ENCODE measurements at places on chromosomes 1 and 21.
A peak's percentile ranks its signal among the peaks of the same experiment; 100 is the strongest.

DNA sequence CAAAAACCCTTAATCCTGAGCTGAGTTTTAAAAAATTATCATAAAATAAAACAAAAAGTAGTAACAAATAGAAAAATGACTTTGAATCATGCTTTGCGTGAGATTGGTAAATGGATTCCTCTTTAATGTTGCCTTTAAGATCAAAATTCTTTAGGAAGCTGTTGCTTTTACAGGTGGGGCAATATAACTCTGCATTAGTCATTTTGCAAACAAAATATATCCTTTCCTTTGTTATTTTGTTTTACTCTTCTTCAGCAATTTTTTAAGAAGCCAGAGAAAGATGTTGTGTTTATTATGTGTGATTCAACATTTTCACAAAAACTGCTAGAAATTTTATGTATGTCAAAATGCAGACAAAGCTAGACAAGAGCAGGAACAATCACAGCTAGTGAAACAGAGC, 50.0 kb downstream of the MARK1 start:
- DNase-seq: no peak

GRCh38 chr1:94729267-94729666, 90.9 kb upstream of the SLC44A3 start:
- no peak for DNase-seq

- DNase-seq: no peak
Measured at GRCh38 chr1:83024251-83024767, 974.6 kb downstream of the TTLL7 start.

DNA sequence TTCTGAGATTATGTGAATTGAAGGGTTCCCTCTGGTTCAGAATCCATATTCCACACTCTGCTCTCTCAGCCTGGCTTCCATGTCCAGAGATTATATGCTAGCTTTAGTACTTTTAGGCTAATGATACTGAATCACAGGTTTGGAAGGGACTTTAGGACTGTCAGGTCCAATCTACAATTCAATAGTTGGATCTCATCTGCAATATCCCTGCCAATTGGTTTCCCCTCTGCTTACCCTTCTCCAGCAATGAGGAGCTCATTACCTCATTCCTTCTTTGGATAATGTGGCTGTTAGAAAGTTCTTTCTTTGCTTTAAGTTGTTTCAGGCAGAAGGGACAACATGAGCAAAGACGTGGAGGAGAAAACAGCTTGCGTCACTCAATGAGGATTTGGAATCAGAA, 245.3 kb downstream of the PLPP3 start:
- DNase-seq: no peak

DNA sequence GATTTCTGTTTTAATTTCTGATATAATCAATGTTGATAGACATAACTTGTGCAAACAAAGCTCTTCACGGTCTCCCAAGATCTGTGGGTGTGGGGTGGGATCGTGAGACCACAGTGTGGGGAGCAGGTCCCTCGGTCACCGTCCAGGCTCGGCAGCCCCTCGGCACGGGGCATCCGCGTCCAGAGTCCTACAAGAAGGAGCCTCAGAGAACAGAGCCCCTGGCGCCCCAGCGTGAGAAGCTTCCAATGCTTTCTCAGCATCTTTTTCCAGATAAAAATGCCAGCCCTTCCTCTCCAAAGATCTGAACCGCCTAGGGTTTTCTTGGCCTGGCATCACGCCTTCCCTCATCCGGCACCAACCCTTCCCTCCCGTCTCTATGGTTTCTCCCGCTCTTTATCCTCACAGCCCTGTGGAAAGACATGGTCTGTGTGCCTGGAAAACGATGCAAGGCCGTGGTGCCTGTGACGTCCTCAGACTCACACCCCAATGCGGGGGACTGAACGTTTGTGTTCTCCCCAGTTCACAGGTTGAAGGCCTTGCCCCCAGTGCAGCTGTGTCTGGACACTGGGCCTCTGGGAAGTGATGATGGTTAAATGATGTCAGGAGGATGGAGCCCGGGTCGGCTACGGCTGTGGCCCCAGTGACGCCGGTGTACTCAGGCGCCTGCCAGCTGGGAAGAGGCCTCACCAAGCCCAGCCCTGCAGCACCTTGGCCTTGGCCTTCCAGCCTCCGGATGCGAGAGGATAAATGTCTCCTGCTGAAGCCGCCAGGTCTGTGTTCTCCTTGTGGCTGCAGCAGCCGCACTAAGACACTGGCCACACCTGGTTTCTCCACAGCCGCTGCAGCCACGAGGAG, 45.9 kb upstream of the COL6A2 start:
- no peak for DNase-seq

DNA sequence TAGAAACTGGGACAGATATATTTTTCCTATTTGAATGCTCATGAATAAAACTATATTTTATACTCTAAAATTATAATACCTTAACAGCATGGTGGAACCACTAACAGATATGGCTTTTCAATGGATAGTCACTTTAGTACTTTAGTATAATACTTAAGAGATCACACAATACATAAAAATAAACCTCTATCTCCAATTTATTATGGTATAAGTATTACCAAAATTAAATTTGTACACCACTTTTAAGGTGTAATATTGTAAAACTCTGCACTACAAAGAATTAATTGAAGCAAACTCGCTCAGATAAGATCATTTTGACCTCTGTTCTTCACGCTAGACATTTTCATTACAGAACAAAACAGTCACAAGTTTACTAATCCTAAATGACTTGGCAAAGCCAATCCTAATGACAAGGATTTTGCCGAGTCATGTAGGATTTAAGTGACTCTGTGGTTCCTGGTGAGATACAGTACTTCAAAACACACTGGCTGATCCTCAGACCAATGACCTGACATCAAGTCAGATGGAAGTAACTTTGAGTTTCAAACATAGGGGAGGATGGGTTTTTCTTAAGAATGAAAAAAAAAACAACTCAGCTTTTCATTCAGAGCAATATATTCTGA, 200.6 kb downstream of the SMYD3 start:
- DNase-seq: no peak

GRCh38 chr1:119882132-119883049, 13.9 kb downstream of the ADAM30 start:
- DNase-seq: no peak

DNA sequence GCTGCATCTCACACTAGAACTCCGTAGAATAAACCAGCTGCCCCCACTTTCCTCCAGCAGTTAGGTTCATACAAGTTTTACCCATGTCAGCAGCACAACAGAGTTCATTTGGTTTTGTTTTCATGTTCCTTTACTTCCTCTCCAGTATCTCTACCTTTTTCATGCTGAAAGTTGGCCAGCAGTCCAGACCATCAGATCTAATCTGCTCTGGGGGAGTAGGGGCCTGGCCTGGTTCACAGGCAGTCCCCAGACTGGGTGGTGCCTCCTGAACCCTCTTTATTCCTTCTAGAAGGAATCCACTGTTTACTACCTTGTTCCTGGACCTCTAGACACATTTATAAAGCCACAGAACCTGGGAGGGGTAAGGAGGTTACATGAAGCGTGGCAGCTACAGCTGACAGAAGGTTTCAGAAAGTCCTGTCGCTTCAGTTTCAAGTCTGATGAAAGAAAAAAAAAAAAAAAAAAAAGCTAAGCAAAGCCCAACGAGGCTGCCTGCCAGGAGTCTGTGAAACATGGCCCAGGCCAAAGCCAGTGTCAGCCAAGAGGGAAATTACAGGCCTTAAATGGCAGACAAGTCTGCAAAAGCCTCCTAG, 184.6 kb upstream of the JUN start:
- peak; percentile 91 for DNase-seq

- no peak for DNase-seq
Measured at GRCh38 chr1:84757301-84757700, 67.0 kb upstream of the SSX2IP start.

GRCh38 chr1:246032984-246033383, 474.1 kb downstream of the SMYD3 start:
- no peak for DNase-seq

- DNase-seq: peak; percentile 47
Measured at GRCh38 chr1:41282679-41283317, 40.7 kb upstream of the SCMH1 start.

DNA sequence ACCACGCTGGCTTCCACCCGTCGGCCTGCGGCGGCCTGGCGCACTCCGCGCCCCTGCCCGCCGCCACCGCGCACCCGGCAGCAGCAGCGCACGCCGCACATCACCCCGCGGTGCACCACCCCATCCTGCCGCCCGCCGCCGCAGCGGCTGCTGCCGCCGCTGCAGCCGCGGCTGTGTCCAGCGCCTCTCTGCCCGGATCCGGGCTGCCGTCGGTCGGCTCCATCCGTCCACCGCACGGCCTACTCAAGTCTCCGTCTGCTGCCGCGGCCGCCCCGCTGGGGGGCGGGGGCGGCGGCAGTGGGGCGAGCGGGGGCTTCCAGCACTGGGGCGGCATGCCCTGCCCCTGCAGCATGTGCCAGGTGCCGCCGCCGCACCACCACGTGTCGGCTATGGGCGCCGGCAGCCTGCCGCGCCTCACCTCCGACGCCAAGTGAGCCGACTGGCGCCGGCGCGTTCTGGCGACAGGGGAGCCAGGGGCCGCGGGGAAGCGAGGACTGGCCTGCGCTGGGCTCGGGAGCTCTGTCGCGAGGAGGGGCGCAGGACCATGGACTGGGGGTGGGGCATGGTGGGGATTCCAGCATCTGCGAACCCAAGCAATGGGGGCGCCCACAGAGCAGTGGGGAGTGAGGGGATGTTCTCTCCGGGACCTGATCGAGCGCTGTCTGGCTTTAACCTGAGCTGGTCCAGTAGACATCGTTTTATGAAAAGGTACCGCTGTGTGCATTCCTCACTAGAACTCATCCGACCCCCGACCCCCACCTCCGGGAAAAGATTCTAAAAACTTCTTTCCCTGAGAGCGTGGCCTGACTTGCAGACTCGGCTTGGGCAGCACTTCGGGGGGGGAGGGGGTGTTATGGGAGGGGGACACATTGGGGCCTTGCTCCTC, 1.9 kb downstream of the OLIG2 start:
- DNase-seq: no peak

DNA sequence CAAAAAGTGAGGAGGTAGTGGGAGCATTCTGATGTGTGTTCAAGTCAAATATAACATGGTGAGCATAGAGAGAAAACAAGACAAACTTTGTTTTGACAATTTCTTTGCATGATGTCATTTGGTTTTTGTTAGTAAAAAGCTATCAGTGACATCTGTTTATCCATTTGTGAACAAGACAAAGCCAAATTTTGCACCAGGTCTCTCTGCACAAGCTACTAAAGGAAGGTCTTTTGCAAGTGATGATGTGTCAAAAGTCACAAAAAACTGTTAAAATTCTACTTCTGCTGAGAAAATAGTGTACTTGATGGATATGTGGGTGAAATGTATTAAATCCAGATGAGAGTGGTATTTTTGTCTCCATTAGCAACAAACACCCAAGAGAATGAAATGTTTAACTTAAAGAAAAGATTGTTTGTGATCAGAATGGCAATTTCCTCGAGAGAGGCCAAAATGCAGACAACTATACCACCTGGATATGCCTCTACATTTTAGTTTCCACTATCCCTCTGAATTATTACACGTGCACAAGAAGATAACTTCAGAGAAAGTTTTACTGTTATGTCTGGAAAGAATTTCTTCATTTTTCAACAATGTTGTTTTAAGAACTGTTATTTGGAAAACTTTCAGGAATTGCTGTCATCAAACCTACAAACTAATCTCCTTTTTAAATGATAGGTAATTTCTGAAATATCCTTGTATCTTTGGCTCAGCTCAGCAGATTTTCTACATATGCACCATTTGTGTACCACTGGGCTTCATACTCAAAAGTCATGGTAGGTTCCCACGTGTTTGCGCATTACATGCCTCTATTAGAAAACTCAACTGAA, 807.4 kb upstream of the ADGRL2 start:
- no peak for DNase-seq

GRCh38 chr1:144101397-144102045, 129.7 kb upstream of the FAM72C start:
- DNase-seq: peak; percentile 3

GRCh38 chr1:93344886-93345632, 648 bp upstream of the DR1 start:
- no peak for DNase-seq

GRCh38 chr1:216178281-216178680, 245.0 kb downstream of the USH2A start:
- no peak for DNase-seq

- DNase-seq: no peak
Measured at GRCh38 chr1:43949678-43950077, 2.9 kb downstream of the IPO13 start.

DNA sequence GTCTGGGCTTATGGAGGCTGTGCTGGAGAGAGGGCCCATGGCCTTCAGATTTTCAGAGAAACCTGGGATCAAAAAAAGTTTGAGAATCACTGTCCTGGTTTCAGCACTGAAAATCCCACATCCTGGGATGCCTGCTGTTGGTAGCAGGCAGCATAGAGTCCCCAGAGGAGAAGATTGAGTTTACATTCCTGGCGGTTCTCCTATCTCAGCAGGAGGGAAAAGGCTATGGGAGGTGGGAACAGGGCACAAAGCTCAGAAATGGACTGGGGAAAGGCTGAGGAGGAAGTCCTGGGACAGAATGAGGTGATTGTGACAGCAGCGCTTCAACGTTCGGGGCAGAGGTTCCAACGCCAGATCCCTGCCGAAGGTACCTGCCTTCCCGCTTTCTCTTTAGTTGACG, 103.4 kb downstream of the ETS2 start:
- no peak for DNase-seq

DNA sequence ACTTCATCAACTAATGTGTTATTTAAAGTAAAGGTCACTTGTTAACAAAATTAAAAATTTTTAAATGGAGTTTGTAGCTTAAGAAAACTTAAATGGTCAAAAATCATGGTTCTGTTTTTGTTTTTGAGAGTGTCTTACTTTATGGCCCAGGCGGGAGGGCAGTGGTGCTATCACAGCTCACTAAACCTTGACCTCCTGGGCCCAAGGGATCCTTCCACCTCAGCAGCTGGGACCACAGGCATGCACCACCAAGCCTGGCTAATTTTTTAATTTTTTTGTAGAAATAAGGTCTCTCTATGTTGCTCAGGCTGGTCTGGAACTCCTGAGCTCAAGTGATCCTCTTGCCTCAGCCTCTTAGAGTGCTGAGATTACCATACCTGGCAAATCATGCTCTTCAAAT, 111.4 kb downstream of the MAST2 start:
- no peak for DNase-seq

DNA sequence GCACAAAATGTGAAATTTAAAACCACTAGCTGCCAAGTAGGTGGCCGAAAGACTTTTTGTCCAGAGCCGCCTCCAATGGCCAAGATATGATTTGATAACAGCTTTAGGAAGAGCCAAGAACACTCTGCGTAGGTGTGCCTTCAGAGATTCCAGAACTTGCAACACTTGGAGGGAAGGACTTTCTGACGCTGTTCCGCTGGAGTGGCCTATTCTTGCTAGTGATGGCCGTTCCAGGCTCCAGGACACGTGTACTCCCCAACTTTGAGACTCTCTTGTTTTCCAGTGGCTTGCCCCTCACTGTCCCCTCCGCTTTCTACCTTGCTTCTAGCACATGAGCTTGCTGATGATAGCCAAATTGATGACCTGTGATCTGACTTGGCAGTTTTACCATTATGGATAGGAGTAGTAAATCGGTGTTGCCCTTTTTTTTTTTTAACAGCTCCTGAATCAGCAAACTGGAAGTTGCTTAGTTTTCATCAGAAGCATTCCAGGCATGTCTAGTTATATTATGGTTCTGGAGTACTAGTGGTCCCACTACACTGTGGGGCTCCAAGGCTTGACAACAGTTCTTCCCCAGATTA, 1.0 kb downstream of the PRDX6 start:
- DNase-seq: peak; percentile 73

GRCh38 chr1:174008979-174009378, 13.2 kb downstream of the RC3H1 start:
- no peak for DNase-seq
